Stimulated activated naive CD4-positive, alpha-beta T cell (primary cell): ENCODE measurements at places on chromosomes 12 and 14.

DNA sequence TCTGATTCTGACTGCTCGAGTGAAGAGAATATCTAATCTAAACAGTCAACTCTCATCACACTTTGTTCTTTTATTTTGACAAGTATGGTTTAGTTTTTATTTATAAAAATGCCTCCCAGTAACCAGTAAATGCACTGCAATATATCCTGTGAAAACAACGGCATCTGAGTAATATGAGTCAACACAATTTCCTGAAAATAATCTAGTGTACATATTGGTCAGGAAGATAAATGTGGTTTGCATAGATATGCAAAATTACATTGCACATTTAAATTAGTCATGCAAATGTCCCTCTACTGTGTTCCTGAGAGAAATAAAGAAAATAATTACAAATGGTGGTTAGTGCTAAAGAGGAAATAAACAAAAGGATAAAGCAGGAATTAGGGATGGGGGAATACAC, 1190.7 kb upstream of the SEL1L start:
- DNase-seq = no peak

DNA sequence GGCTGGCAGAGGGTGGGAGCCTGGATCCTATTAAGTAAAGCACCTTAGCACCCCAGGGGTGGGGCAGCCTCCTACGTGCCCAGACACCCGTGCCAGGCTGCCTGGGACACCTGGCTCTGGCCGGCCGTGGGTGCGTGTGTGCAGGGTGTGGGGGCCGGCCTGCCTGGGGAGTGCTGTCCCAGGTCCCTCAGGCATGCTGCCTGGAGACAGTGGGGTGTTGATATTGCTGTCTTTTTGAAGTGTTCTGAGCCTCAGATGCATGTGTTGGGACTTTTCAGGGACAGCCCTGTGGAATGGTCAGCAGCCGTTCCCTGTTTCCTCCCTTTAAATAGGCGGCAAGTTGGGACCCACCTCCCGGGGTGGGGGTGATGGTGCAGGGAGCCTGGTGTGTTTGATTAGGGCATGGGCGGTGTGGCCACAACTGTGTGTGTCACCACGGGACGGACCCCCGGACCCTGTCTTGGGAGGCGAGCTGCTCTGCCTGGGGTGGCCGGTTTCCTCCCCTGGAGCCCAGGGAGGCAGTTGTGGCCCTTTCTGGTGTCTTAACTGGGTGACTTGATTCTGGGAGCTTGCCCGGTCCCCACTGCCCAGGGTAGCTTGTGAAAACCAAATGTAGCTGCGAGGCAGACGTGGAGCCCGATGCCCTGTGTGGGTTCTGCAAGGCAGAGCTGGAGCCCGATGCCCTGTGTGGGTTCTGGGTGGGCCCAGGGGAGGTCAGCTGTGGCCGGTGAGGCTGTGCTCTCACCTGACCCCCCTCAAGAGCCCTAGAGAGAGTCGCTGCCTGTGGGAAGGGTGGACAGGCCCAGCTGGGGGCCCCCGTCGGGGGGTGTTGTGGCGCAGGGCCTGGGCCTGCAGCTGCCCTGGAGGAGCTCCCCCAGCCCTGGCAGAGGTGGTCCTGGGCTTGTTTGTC, 8.2 kb downstream of the ULK1 start:
- no peak for DNase-seq

DNA sequence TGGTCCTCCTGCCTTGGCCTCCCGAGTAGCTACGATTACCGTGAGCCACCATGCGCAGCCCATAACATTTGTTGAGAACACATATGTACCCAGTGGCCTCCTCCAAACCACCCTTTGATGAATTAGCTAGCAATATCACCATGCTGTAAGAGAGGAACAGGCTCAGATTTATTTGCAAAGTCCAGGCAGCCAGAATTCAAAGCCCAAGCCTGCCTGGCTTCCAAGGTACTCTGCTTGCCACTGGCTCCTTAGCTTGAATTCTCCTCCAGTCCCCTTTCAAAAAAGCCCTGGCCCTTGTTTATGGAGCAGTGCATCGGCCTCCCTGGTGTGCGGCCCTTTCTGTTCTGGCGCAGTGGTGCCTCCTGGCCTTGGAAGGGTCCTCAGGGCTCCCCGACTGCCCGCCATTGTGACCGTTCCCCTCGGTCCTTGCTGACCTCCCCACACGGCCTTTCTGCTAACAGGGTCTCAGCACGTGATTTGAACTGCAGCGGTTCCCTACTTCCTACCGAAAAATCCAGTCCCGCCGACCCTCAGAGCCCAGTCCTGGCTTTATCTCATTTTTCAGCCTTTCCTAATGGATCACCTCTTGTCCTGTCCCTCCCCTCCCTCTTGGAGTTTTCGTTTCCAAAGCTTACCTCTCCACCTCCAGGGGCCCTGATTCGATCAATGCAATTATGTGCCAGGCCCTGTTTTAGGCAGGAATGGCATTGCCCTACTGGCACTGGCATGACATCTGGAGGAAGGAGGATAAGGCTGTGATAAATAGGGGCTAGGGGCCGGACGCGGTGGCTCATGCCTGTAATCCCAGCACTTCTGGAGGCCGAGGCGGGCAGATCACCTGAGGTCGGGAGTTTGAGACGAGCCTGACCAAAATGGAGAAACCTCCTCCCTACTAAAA, 22.0 kb downstream of the SLC25A29 start:
- DNase-seq = no peak

GRCh38 chr14:92917041-92917940, 5.7 kb upstream of the CHGA start:
- no peak for DNase-seq

- no peak for DNase-seq
These were observed 176.3 kb downstream of the ESR2 start for GRCh38 chr14:64117671-64118402.

DNA sequence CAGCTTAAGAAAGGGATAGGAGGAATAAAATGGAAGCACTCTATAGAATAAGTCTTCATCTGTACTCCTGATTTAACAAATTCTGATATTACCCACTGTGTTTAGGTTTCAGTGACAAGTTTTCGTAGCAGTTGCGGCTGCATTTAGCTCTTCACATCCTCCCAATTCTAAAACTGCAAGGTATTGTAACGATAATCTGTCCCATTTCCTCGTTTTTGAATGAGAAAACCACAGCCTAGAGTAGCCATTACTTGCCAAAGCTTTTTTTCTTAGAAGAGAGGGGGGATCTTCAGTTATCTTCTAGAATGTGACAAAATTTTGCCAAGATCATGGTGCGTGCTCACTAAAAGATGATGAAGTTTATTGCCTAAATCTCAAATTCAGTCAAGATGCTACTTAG, 155.8 kb downstream of the PDE3A start:
- no peak for DNase-seq

GRCh38 chr14:88380405-88380804, 5.1 kb upstream of the SPATA7 start:
- DNase-seq = no peak

DNA sequence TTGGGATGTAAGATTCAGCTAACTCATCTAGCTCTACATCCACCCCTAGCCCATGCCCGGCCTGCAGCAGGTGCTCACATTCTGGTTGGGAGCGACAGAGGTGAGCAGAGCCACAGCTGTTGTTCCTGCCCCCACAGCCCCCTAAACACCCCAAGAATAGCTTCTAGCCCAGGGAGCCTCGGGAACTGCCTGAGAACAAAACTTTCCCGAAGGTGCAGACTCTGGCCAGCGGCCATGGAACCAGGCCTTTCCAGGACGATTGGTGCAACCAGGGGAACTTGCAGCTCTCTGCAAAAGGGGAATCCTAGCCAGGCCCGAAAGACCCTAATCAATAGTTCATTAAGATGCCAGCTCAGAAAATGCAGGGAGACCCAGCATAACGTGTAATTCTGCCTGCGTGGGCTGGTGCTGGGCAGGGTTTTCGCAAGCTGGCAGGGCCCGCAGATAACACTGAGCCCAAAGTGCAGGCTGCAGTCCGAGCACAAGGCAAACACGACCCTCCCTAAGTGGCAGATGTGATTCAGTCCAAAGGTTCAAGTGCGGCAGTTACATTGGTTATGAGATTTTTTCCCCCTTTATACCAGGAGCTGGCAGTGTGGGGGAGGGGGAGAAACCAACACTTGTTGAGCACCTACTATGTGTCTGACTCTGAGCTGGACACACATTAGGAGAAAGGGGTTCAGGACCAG, 122.5 kb upstream of the MAP1LC3B2 start:
- no peak for DNase-seq

GRCh38 chr12:20404576-20405346, 36.4 kb downstream of the PDE3A start:
- no peak for DNase-seq

- DNase-seq = no peak
These were observed 35.8 kb upstream of the DICER1 start for GRCh38 chr14:95193081-95193480.

- DNase-seq = no peak
These were observed 9.2 kb upstream of the ADCK1 start for GRCh38 chr14:77790566-77791224.

GRCh38 chr14:90508536-90509254, 111.9 kb downstream of the CALM1 start:
- DNase-seq = no peak

DNA sequence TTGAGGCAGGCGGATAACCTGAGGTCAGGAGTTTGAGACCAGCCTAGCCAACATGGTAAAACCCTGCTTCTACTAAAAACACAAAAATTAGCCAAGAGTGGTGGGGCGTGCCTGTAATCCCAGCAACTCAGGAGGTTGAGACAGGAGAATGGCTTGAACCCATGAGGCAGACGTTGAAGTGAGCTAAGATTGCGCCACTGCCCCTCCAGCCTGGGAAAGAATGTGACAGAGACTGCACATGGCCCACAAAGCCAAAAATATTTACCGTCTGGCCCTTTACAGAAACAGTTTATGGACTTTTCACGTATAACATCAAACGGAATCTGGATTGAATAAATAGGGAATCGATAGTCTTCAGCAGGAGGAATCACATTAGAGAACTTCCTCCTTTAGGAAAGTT, 3.5 kb downstream of the RSRC2 start:
- no peak for DNase-seq

GRCh38 chr14:36097356-36097755, 79.2 kb downstream of the PTCSC3 start:
- no peak for DNase-seq

DNA sequence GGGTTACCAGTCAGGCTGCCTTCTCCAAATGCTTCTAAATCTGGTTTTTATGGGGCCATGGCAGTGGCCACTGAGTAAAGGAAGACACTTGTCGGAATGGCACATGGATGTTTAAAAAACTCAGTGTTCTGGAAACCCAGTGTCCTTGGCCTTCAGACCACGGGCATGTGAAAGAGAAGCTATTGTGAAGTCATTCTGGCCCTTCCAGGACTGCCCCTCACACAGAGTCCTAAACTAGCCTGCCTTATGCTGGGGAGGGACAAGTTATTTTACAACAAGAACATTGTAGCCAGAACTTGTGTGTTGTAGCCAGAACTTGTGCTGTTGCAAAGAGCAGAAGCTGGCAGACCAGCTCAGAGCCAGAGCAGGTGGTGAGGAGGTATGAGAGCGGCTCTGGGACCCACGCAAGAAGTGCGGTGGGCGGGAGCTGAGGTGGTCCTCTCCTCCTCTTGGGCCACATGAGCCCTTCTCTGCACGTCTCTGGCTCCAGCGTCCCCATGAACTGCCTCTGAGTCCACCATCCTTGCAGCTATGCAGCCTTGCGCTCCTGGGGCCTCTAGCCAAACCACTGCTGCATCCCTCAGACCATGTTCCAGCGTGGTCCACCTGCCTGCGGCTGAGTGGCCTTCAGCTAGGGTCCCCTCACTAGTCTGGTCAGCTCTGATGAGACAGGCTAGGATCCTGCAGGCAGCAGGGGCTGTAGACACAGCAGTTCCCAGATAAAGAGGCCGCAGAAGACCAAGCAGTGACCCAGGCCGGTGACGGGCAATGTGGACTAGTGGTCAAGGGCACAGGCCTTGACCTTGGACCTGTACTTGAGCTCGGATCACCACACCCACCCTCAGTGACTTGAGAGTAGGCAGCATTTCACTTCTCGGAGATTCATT, 32.5 kb downstream of the MMAB start:
- DNase-seq = no peak

- no peak for DNase-seq
These were observed 35.8 kb downstream of the ATP2A2 start for GRCh38 chr12:110316861-110317260.

DNA sequence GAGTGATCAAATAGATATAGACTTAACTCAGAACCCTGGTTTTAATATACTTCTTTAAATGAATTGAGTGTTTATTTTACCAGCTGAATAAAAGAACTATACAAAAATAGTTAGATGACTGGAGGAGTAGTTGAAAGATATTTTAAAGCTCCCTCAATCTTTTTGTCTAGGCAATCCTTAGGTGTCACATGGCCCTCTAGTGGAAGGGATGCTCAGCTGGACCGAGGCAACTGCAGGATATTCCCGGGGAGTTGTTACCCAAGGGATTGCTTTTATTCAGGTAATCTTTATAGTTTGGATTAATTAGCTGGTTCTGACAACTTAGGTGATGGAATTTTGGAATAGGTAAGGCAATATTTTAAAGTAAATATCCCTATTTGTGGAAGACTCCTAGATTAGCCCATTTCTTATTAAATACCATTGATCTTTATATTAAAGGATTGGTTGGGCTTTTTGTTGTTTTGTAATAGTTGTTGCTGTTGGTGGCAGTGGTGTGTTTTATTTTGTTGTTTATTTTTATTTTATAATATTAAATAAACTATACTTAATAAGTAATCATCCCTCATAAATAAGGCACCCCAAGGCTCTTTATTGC, 57.1 kb downstream of the ZDHHC17 start:
- DNase-seq = no peak

DNA sequence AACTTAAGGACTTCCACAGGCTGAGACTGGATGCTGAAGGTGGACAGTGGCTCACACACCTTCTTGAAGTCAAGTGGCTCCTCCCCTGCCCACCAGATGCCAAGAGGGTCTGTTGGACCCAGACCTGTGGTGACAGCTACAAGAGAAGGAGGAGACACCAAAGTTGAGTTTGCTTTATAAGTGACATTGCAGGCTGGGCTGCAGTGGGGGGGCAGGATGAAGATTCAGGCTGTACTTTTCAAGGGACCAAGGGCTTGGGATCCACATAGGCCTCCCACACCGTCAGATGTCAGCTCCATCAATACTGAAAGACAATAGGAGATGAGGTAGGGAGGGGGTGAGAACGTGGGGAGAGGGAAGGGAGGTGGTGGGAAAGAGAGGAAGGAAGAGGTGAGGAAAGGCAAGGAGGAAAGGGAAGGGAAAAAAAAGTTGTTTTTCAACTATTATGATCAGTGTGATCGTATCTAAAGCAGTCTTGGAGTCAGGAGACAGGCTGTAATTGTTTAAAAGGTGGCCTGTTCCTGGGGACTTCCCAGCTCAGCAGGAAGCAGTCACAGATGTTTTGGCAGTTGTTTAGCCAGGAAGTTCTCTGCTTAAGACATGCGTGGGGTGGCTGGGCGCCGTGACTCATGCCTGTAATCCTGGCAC, 84.1 kb upstream of the RESF1 start:
- peak; percentile 71 for DNase-seq

DNA sequence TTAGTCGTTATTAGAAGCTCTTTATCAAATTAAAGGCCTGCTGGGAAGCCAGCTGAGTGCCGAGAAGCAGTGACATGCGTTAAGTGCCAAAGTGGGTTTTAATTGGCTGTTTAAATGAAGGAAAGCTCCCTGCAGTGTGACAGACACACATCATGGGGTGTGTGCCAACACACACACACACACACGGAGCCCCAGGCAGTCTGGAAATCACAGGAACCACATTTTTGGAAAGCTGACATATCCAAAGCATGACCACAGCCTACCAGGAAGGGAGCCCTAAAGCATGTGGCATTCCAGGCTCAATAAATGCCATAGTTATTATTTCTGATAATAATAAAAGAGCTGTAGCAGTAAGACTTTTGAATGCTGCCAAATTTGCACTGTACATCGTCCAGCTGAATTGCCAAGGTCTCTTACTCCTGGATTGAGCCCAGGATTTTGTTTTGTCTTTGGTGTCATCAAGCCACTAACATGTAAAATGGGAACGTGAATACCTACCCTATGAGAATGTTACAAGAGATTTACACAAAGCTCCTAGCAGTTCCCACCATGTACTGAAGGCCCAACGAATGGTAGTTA, 135.1 kb downstream of the TMEM30B start:
- DNase-seq = no peak
